Suppressor macrophage treated with lipopolysaccharide for 1 hour (primary cell): ENCODE measurements at places on chromosomes 4 and X.

DNA sequence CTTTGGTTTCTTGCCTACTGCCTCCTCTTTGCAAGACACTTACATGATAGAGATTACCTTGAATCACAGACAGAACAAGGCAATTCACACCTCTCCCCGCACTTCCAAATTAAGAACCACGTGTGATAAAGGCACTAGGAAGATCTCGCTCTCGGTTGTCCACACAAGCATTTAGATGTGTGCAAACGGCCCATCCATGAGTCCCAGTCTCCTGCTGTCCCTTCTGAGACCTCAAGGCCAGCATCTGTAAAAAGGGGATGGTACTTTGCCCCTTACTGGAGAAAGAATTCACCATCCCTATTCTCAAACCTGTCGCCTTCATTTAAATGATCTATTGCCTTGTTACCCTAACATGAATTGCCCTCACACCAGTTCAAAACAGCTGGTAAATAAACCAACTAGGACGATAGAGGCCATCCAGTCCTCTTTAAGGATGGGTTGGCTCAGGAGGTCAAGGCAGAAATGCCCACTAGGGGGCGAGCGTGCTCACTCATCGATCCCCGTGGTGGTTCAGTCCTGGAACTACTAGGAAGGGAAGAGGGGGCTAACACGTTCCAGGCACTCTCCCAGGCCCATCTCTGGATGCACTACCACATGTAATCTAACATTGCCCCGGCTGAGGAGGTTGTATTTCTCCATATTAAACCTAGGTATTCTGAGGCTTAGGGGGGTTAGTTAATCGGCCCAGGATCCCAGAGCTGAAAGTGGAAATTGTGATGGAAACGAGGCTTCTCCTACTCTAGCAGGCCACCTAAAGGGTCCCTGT, 95.8 kb downstream of the DHX15 start:
- DNase-seq, result peak; percentile 74

DNA sequence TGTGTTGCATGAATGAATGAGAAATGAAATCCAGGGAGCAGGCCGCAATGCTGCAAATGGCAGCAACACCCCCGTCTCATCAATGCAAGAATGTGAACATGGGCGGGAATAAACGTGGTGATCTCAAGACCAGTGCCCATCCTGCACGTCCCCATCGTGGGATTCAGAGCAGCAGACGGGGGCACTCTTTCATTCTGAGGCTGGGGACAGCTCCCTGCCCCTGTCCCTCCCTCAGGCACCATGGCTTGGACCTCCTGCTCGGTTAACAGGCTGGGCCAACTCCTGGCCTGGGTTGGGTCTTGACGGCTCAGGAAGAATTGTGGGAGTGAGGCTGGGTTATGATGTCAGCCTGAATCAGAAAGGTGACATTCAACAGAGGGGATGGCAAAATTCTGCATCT, 78.9 kb downstream of the NSUN7 start:
- DNase-seq, result no peak

DNA sequence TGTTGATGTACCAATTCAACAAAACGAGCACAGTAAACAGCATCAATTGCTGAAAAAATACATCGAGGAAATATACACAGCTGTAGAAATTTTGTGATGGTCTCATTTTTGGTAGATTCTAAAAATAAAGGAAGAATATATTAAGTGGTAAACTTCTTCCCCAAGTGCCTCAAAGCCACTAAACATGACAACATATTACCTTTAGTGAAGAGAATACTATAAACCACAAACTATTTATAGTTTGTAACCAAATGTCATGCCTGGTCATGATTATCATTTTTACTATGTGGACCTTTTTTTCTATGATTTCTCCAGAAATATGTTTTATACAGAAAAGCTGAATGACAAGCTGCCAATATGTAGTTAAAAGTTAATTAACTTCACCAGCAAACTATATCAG, 106.9 kb downstream of the THOC2 start:
- DNase-seq, result no peak

GRCh38 chrX:68234171-68234910, 199.0 kb downstream of the OPHN1 start:
- DNase-seq, result no peak

- no peak for DNase-seq
Observed at GRCh38 chr4:182653596-182653995, 263.6 kb downstream of the DCTD start.

DNA sequence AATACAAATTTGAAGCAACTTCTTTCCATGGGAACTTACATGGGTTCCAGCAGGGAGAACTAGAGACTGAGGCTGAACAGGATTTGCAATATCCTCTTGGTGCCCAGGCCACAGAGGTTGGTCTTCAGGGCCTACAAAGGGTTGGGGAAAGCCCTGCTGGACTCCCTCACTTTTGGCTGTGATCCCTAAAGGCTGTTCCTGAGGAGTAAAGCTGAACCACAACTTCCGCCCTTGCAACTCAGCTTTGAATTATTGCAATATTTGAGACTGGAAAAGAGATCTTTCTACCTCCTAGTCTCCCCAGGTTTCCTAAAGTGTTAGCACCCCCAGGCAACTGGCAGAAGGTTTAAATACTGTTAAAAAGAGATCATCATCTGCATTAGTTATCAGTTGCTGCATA, 26.9 kb downstream of the DCHS2 start:
- no peak for DNase-seq

DNA sequence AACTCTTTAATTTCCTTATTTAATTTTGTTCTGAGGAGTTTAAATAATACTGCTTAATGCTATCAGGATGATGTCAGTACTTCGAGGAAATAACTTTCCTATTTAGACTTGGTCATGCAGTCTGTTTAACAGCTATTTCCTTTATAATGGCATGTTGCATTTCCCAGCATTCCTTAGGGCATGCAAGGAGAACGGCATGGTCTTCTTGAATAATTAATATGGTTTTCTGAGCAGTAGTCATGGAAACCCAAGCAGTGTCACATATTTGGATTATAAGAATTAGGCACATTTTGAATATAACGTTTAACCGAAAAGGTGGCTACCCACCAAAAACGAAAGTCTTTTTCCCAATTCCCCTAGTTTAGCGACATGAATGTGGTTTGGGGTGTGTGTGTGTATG, 76.0 kb downstream of the AFF2 start:
- DNase-seq, result no peak

DNA sequence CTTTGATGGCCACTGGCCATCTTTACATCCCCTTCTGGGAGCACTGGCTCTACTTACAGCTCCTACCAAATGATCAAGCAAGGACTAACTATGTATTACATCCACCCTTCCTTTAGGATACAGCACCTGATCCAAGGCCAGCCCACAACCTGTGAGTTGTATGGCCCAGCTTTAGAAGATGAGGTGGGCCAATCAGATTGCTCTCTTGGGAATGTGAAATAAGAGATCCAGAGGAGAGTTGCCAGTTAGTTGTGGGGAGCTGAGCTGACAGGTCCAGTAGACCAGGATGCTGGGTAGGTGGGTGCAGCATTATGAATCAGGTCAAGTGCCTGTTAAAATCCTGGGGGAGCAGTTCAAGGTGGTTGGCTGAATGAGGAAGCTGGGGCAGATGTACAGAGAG, 111.5 kb downstream of the GNL3L start:
- no peak for DNase-seq

- peak; percentile 65 for DNase-seq
Observed at GRCh38 chrX:48648336-48648751, 35.3 kb upstream of the WAS start.

GRCh38 chr4:187633245-187633644, 362.3 kb upstream of the ZFP42 start:
- DNase-seq, result no peak

- DNase-seq, result peak; percentile 30
Observed at GRCh38 chr4:102447413-102447812, 53.7 kb upstream of the NFKB1 start.

GRCh38 chrX:91434351-91435168, at the start of gene PABPC5:
Gene PABPC5, plus strand, starts transcription at chrX:91434839. Its CDS starts 739 bp downstream, at chrX:91435578.
- no peak for DNase-seq

DNA sequence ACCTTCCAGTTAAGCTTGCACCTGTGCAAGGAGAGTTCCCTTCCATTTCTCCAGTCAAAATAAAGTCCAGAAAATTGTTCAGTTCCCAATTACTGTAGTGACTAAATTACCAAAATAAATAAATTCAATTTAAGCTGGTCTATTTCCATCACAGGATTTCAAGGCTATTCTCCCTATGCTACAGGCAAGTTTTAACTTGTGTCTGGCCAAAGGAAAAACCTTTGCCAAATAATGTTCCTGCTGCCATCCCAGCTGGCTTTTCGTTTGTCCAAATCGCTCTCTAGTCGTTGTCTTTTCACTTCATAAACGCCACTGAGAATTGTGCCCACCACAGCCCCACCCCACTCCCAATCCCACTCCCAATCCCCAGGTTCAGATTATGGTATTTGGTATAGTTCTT, 2.4 kb downstream of the KCTD8 start:
- no peak for DNase-seq

DNA sequence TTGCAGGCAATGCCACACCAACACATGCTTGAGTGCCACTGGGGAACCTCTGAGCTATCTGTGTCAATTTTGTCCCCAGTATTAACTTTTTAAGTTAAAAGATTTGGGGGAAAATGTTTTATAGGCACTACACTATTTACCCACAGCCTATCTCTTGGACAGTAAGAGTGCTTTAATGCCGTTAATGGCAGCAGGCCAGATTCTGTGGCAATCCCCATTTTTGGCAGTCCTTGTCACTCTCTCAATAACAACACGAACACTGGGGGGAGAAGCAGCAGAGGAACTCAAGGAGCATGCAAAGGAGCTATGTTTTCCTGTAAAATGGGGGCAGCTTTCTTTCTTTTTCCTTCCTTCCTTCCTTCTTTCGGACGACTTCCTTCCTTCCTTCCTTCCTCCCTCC, 168.6 kb downstream of the NSUN7 start:
- DNase-seq, result peak; percentile 41
